ENCODE measurements at places on chromosomes 3 and 15.

GRCh38 chr3:189624130-189624529 is 7.1 kb upstream of the TP63 start:
- no peak for DNase-seq

DNA sequence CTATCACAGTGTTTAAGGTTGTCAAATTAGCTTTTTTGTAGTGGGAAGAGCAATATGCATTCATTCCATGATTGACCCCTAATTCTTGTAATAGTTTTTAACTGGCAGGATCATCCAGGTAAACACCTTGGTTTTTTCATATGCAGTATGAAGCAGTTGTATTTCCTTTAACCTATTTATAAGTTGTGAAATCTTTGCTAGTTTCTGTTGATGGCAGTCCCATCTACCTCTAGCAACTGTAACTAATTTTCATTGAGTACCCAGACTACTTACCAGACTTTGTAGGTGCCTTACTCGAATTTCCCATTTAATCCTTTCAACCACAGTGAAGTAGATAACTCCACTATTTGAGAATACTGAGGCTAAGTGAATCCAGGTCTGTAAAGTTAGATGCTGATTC is 6.1 kb downstream of the FXR1 start:
- DNase-seq, result no peak

DNA sequence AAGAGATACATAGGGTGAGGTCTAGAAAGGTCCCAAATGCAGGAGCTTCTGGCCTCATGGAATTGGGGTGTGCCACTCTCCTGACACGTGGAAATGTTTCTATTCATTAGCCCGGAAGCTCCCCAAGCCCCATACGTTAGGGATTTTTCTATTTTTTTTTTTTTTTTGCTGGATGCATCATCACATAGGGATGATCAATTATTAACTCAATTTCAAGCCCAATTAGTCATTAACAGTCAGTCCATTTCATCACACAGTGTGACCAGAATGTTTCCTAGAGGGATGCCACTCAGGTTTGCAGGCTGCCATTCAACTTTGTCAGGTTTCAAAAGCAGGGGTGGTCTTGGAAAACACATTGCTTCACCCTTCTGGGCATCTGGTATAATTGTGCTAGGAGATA is 40.7 kb upstream of the MKRN3 start:
- DNase-seq, result no peak

- no peak for DNase-seq
Observed at GRCh38 chr15:33710748-33711147, 257.5 kb upstream of the CHRM5 start.

GRCh38 chr15:53984221-53984620 is 6.0 kb downstream of the UNC13C start:
- no peak for DNase-seq
